ENCODE measurements at places on chromosomes 3 and 15. TPM values are rescaled to one million over a fixed set of nuclear protein-coding genes. Genes with fewer than 3 reads are reported as not detected.

Gene ALG1L2
- not detected for total RNA-seq

Gene CELF6
- 22.0 TPM for total RNA-seq

Gene LEKR1
- total RNA-seq: 22.9 TPM

Gene CNTN4
- total RNA-seq: 10.4 TPM

Gene SYNM
- 10.0 TPM for total RNA-seq

Gene CCDC13
- 6.5 TPM for total RNA-seq

Gene LCMT2
- total RNA-seq: 5.2 TPM

Gene CPEB1
- total RNA-seq: 89.1 TPM

Gene PP2D1
- total RNA-seq: 22.8 TPM

Gene RBPMS2
- 5.8 TPM for total RNA-seq

Gene AGBL1
- 0.37 TPM for total RNA-seq

Gene KCNMB2
- not detected for total RNA-seq

Gene FAM107A
- total RNA-seq: 14.8 TPM

Gene LRTM1
- total RNA-seq: not detected

Gene PAQR5
- total RNA-seq: 0.25 TPM

Gene MASP1
- total RNA-seq: 0.55 TPM

Gene GOLGA6D
- 29.8 TPM for total RNA-seq

Gene PLSCR5
- not detected for total RNA-seq

Gene CLDN16
- total RNA-seq: 0.55 TPM

Gene CHRD
- 4.3 TPM for total RNA-seq

Gene MRPS25
- total RNA-seq: 40.4 TPM

Gene TMOD2
- 5.9 TPM for total RNA-seq

Gene RLBP1
- total RNA-seq: 0.31 TPM

Gene FSIP1
- total RNA-seq: 5.8 TPM

Gene NEDD4
- 6.4 TPM for total RNA-seq

Gene SLC28A1
- 0.31 TPM for total RNA-seq

Gene ILDR1
- total RNA-seq: 3.2 TPM

Gene SLC9C1
- 3.0 TPM for total RNA-seq

Gene WDR49
- total RNA-seq: 0.55 TPM

Gene DLEC1
- total RNA-seq: 40.8 TPM

Gene MOBP
- 5.6 TPM for total RNA-seq

Gene SQOR
- total RNA-seq: 8.1 TPM

Gene SLC6A11
- 3.9 TPM for total RNA-seq
